IPS DF 6.9 (cell line): ENCODE measurements at places on chromosomes 13 and 19.

- no peak for DNase-seq
These were observed 52.8 kb downstream of the MYCBP2 start for GRCh38 chr13:77274126-77274525.

GRCh38 chr13:22112956-22113745 lies 442.3 kb downstream of the FGF9 start:
- DNase-seq = no peak

GRCh38 chr19:44742330-44743061 lies 6.0 kb upstream of the BCL3 start:
- DNase-seq = no peak

DNA sequence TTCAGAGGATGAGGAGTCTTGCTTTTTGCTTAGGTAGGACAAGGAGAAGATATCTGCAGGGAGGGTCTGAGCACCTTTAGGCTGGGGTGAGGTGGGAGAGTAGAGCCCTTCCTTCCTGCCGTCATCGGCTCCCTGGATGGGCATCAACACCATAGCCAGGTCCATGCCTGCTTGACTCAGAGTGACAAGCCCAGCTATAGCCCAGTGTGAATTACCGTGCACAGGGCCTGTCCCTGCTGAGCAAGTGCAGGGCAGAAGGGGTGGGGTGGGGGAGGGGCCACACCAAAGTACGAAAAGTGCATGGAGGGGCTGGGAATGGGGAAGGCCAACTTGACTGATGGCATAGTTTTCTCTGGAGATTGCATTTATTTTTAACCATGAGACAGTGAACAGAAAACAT lies 30.3 kb upstream of the RNF113B start:
- DNase-seq = no peak

DNA sequence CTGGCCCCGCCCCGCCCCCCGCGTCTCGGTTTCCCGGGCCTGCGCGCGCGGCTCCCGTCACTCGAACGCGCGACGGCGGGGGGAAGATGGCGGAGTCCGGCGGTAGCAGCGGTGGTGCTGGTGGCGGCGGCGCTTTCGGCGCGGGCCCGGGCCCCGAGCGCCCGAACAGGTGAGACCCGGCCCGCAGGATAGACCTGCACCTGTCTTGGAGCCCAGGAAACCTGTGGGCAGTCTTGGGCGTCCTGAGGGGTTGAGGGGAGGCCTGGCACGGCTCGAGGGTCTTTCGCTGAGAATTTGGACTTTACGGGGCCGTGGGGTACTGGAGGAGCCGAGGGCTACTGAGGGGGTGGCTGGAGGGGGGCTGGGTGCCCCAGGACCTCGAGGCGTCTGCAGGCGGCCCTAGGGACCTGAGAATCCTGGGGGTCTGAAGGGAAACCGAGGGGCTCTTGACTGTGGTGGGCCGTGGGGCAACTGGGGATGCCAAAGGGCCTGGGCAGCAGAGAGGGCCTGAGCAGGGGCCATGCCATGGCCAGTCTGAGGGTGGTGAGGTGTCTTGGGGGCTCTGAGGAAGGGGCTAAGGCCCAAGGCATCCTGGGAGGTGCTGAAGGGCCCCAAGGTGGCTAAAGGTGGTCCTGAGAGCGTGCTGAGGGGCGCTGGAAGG lies at the start of gene KLHL26:
KLHL26 (plus strand) TSS at position 60 of the 661 bp plus-strand sequence; CDS start at position 87, 27 bp downstream.
- DNase-seq = no peak

DNA sequence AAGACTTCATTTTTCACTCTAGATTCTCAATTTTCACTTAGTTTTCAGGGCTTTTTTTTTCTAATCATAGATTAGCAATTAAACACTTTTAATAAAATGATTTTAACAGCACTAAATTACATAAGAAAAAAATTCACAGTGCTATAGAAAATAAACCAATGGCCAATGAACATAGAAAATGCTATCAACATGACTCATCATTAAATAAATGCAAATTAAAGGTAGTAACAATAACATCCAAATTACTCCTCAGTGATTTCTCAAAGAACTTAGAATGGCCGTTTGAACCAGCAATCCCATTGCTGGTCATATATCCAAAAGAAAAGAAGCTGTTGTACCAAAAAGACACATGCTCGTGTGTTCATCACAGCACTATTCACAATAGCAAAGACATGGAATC lies 1058.9 kb downstream of the UQCRFS1 start:
- no peak for DNase-seq
